ENCODE measurements at places on chromosomes 5 and 9.

DNA sequence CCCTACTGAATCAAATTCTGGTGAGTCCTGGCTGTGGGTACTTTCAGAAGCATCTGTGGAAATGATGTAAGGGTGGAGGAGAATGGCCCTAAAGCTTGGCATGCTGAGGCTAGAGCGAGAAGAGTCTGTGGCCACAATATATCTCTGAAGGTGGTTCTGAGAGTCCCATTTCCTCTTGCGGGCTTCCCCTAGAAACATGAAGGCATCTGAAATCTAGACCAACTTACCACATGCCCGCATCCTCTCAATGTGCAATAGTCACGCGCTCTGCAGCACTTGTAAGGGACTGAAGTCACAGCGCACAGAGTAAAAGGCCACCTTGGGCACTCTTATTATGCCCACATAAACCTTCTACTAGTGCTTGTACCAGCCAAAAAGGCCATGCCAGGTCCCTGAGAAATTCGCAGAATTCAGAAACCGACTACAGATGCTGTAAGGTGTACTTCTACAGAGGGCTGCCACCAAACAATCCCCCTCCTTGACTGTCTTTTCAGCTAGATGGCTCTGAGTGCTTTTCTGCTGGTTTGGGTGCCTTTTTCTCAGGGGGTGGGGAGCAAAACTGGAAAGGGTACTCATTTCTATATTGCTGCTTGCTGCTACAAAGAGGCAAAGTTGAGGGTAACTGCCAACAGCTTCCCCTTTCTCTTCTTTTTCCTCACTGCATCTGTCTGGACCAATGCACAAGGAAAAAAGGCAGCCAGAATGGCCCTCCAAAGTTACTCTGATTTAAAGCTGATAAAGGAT, 107.3 kb downstream of the ZDHHC21 start:
- no peak for DNase-seq

- DNase-seq = no peak
These were observed 176.0 kb downstream of the ATP10B start for GRCh38 chr5:160675988-160676387.

DNA sequence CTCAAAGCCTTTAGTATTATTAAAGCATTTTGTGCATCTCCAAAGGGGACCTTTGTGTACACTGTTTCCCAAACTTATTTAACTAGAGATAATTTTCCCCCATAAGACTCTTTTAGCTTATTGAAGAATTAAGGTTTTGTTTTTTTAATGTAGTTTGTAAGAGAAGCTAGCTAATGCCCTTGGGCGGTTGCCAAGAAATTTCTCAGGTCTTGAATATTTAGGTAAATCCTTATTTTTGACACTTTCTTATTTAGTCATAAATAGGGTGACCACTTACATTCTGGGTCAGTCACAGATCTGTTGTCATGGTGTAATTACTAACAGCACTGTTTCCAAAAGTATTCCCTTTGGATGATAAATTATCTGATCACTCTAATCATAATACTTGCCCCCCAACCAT, 27.2 kb downstream of the TNFAIP8 start:
- DNase-seq = no peak

- no peak for DNase-seq
These were observed 57.2 kb upstream of the PPARGC1B start for GRCh38 chr5:149672701-149673476.

DNA sequence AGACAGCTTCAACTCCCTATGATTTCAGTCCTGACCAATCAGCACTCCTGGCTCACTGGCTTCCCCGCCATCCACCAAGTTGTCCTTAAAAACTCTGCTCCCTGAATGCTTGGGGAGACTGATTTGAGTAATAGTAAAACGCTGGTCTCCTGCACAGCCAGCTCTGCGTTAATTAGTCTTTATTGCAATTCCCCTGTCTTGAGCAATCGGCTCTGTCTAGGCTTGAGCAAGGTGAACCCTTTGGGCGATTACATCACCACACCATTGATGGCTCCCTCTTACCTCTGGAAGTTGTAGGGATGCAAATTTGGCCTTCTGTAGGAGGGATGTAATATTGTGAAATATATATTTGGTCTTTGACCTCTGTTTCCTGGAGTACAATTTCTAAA, 2.9 kb upstream of the SLC23A1 start:
- no peak for DNase-seq

GRCh38 chr5:52657247-52657645, 130.5 kb upstream of the ITGA1 start:
- no peak for DNase-seq

DNA sequence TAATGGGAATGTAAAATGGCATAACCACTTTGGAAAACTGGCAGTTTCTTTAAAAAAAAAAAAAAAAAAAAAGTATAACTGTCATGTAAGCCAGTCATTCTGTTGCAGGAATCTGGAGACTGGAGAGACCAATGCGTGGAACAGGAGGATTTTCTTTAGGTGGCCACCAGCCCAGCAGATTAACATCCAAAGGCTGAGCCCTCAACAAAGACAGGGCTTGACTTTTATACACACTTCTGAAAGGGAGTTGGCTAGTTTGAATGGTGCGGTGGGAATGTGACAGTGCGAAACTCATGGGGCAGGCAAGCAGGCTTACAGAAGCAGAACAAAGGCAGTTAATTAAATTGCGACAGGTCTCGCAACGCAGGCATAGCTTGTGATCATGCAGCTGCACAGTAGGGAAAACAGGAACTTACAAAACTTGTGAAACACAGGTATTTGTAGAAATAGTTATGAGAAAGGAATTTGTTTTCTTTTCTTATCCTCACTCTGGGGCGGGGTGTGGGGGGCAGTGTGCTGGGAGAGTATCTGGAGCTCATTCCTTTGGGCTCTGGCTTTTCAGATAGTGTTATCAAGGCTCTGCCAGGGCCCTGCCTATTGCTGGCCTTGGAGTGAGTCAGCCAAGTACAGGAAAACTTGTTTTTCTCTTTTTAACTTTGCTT, 12.0 kb downstream of the UIMC1 start:
- DNase-seq = peak; percentile 53

DNA sequence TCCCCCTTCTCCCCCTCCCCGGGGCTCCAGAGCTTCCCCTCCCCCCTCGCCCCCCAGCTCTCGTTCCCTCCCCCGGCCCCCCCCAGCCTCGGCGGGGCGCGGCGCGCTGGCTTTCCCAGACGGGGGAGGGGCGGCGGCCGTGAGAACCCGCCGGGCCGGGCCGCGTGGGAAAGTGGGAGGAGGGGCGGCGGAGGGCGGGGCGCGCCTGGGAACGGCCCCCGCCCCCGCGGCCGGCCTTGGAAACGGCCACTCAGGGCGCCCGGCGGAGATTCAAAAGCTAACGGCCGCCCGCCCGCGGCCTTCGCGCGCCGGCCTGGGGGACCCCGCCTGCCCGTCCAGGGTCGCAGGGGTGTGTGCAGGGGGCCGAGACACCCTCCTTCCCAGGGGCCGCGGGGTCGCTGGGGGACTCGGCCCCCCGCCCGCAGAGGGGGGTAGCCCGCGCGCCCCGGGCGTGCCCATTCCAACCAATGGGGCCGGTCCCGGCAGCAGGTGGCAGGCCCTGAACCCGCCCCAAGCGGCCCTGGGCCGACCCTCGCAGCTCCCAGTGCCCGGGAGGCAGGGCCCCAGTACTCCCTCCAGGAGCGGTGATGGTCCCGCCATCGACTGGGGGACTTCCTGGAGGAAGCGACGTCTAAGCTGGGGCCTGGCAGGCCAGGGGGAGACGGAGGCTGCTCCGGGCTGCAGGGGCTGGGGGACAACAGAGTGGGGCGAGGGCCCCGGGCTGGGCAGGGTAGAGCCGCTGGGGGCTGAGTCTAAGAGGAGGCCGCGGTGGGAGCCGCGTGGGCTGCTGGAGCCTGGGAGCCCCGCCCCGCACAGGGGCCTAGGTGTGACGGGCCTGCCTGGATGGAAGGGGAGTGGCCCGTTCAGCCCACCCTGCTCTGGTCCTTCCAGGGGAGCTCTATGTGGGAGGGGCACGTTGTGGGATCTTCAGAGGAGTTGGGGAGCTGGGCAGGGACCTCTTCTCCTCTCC, 14.2 kb upstream of the NRARP start:
- DNase-seq = peak; percentile 78

DNA sequence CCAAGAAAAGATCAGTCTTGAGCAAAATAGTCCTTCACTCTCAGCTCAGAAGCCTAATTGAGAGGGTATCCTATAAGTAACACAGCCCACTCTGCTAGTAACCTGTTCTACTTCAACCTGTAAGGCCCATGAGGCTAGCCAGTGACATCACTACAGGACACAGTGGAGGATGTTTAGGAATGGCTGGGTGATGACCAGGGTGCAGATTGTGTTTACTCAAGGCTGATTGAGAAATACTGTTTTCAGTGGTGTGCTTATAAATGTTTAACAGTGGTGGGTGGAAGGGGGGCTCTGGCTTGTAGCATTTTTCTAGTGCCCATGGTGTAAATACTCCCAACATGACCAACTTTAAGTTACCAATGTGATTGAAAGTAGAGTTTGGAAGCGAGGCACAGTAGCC, 159.8 kb upstream of the CCDC152 start:
- DNase-seq = no peak

- no peak for DNase-seq
These were observed 36.7 kb downstream of the ARHGAP26 start for GRCh38 chr5:142806841-142807267.

DNA sequence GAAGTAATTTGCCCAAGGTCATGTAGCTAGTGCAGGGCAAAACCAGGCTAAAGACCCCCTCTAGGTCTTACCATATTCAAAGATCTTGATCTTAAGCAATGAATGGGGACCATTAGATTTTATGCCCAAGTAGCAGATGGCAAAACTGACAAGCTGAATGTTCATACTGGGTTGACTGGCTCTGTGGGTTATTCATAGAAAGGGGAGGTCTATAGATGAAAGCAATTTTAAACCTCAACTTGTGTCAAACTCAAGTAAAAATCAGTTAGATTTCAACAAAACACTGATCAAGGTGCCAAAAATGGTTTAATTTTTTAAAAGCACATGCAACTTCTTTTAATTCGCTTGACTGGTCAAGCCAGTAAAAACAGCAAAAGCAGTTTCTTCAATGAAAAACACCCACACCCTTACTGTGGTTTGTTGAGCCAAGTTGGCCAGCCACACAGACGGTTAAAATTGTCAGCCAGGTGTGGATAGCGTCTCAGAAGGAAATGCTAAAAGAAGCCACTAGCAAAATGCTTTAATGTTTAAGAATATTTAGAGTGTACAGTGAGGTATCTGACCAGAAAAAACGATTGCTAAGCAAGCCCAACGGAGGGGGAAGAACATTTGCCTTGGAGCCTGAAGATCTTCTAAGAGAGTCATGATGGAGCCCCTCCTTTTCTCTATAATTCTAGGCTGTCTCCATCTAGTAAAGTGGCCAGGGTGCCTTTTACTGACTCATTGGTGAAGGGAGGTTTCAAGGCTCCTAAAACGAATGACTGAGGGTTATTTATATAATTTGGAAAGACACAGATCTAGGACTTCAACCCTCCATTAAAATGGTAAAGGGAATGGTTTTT, 539.6 kb upstream of the CLINT1 start:
- DNase-seq = no peak

DNA sequence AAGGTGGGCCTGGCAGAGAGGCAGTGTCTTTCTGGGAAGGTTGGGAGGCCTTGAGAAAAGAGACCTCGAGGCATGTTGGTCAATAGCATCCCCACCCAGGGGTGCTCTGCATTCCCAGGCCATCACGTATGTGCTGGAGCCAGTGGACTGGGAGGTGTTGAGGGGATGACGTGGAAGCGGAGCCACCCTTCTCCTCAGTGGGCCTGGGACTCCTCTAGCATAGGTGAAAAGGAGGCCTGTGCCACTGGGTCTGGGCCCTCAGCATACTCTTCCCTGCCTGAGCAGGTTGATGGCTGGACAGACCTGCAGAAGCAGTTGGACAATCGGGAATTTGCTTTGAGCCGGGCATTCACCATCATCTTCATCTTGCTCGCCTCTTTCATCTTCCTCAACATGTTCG, 25.5 kb downstream of the PITX1 start:
- DNase-seq = no peak

DNA sequence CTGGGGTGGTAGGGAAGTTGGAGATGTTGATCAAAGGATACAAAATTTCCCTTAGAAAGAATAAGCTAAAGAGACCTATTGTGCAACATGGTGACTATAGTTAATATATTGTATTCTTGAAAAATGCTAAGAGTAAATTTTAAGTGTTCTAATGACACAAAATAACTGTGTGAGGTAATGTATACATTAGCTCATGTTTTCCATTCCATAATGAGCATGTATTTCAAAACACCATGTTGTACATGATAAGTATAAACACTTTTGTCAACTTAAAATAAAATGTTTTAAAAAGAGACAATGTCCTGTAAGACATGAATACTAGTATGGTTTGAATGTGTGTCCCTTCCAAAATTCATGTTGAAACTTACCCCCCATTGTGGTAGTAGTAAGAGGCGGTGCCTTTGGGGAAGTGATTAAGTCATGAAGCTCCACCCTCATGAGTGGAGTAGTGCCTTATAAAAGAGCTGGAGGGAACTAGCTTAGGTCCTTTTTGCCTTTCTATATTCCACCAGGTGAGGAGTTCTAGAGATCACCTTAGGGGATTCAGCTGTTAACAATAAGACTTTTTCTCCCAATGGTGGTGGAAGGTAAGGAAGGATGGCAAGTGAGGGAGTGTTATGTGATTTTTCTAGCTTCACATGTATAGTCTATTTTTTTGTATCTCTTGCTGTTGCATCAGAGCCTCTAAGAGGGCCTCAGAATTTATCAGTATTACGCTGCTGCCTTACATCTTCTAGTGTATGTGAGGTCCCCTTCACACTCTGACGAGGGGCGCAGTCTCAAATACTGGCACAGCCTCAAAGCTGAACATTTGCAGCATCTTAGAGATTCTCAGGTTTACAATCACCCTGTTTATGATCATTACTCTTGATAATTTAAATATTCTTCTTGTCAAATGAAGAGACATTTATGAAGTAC, 94.9 kb upstream of the NREP start:
- no peak for DNase-seq

- DNase-seq = no peak
These were observed 387.0 kb upstream of the DMAC1 start for GRCh38 chr9:8186560-8186959.

GRCh38 chr9:122207096-122207495, 21.7 kb downstream of the LHX6 start:
- DNase-seq = no peak

- DNase-seq = no peak
These were observed 60.5 kb downstream of the PCSK5 start for GRCh38 chr9:75950998-75951397.

DNA sequence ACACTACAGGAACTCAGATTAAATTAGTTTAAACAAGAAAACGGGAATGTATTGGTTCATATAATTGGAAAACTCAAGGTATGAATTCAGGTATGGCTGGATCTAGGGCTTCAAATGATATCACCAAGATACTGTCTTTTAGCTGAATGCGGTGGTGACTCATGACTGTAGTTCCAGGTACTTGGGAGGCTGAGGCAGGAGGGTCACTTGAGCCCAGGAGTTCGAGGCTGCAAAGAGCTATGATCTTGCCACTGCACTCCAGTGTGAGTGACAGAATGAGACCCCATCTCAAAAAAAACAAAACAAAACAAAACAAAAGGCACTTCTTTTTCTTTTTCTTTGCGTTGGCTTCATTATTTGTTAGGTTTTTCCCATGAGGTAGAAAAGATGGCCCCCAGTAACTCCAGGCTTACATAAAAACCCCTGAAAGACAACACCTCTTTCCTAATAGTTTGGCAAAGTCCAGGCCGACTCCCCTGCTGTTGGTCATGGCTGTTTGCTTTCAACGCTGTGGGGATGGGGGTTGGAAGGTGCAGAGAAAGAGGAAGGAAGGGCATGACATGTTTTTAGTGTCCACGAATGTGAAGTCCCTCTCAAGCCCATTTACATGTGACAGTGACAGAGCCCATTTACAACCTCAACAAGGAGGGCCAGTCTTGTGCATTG, 39.8 kb upstream of the CRB2 start:
- no peak for DNase-seq

Data from left cardiac atrium (tissue), 4 donors.